Neural crest cell (in vitro differentiated cells): ENCODE measurements at places on chromosomes 4 and X. TPM values are rescaled to one million over a fixed set of nuclear protein-coding genes. Genes with fewer than 3 reads are reported as not detected.

DNA sequence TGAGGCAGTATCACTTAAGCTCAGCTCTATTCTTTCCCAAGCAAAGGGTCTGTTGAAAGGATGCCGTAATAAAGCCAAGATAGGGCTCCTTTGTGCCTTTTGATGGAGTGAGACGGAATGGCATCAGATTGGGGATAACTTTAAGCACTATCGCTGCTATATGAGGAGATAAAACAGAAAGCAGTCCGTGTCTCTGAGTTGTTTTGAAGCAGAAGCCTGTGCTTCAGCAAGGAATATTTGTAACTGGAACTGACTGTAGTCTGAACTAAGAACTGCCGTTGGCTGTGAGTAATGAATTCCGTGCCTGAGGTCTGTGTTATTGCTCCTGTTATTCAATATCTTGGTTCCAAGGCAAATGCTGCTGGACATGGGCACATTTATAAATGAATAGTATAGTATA is 297.4 kb downstream of the ANKRD50 start:
- no peak for DNase-seq

DNA sequence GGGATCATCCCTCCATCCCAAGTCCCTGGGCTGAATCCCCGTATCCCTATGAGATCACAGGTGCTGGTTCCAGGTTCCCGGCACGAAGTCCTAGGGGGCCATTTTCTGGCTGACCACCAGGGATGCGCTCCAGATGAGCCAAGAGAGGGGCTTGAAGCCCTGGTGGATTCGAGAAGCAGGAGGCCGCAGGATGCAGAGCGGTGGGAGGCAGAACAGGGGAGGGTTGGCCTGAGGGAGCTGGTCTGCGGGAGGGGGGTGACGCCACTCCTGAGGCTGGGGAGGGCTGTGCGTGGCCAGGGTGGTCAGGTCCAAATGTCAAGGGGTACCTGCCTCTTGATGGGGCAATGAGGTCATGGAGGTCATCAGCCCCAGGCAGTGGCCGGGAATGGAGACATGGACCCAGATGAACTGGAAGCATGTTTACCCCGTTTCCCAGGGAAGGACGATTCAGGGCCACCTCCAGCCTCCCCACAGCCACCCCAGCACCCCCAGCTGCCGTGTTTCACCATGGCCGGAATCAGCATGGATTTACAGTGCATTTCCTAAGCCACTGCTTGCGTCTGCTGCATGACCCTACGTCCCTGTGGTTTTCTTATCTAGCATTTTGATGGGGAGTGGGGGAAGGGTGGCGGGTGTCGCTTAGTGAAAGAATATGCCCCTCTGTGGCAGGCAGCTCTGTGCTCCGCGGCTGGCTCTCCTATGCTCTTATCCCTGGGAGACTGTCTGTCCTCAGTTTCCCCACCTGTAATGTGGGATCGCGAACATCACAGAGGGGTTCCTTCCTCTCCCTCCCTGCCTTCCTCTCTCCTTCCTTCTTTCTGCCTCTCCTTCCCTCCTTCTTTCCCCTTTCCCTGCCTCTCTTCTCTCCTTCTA is 17.0 kb upstream of the HTRA3 start:
- DNase-seq = no peak

- no peak for DNase-seq
Observed at GRCh38 chr4:35966566-35966965, 277.7 kb downstream of the ARAP2 start.

DNA sequence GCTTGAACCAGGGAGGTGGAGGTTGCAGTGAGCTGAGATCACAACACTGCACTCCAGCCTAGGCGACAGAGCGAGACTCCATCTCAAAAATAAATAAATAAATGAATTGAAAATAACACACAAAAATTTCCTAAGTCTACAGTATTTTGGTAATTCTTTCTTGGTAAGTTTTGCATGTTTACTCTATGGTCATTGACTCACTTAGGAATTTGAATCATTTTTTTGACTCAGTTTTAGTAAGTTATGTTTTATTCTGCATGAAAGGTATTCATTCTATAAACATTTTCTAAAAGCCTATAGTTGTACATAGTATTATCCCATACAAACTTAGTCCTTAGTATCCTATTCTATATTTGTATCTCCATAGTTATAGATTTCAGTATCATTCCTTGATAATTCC is 772.9 kb upstream of the SLIT2 start:
- DNase-seq = no peak

GRCh38 chr4:40367451-40367850 is 32.3 kb downstream of the CHRNA9 start:
- DNase-seq = no peak

DNA sequence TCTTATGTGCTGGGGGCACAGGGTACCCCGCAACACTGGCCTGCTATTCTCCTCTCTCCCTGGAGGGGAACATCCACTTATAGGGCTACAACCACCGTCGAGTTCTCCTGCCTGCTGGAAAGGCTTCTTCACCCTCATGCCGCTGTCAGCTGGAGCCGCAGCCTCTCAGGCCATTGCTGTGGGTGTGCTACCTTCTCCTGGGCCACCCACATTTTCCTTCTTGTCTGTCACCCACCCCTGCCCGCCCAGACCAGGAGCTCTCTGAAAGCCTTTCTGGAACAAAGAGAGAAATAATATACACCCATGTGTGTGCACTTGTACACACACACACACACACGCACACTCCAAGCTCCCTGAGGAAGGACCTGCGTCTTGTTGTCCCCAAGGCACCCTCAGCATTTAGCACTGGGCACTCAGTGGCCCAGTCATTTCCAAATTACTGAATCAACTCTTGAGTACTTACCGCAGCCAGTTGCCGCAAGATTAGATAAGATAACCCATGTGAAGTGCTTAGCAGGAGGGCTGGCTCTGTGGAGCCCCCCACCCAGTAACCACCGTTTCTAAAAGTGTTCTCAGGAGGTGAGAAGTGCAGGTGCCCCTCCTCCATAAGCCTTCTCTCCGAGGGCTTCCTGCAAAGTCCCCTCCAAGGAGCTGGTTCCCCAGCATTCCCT is 50.2 kb downstream of the CPZ start:
- DNase-seq = no peak

- no peak for DNase-seq
Observed at GRCh38 chr4:89294573-89295269, 12.9 kb downstream of the GPRIN3 start.

DNA sequence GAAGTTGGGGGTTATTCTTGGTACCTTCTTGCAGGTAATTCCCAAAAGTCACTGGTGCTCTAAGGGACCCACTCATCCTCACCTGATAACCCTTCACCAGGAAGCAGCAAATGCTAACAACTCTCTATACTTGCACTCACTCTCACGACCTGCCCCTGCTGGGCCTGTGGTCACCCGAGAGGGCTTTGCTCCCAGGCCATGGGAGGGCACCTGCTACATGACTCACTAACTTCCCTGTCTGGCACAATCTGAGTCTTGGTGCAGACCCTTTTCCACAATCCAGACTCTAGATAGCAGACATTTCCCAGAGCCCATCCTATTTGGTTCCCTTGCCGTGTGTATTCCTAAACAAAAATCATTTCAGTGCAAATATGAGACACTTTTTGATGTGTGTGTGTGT is 403.8 kb upstream of the FAT1 start:
- DNase-seq = no peak

The CCDC110 gene
- total RNA-seq = 0.14 and 0.16 TPM in 2 replicates

The SSX4 gene
- not detected in 2 replicates for total RNA-seq

The ZNF711 gene
- 23.1 and 24.0 TPM in 2 replicates for total RNA-seq

The CENPVL1 gene
- 1.3 and 1.6 TPM in 2 replicates for total RNA-seq
